ENCODE measurements at places on chromosomes 1 and 21.

- no peak for DNase-seq
Measured at GRCh38 chr1:155082301-155083051, 3.8 kb downstream of the EFNA3 start.

GRCh38 chr1:50940291-50940690, 19.8 kb downstream of the FAF1 start:
- DNase-seq, result no peak

- DNase-seq, result no peak
Measured at GRCh38 chr1:7553042-7553690, 217.9 kb upstream of the VAMP3 start.

GRCh38 chr1:37064039-37064438, 29.7 kb upstream of the GRIK3 start:
- DNase-seq, result no peak

DNA sequence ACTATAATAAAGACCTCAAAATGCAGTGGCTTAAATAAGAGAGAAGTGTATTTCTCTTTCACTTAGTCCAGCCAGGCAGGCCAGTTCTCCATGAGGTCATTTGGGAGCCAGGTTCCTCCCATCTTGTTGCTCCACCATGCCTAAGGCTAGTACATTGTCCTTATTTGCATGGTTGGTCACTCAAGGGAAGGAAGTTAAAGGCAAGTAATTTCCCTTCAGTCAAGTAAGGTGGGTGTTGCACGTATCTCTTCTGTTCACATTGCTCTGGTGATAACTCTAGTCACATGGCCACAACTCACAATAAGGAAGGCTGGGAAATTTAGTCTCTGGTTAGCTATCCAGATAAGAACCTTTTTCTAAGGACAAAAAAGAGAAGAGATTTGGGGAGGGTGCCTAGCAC, 27.2 kb upstream of the TADA1 start:
- no peak for DNase-seq

All from SW 1271 (cell line).